Mesothelial cell of epicardium (in vitro differentiated cells): ENCODE measurements at places on chromosomes 1 and 21. TPM values are rescaled to one million over a fixed set of nuclear protein-coding genes. Genes with fewer than 3 reads are reported as not detected.

CELA3B gene
- not detected in 3 replicates for total RNA-seq

SOX13 gene
- total RNA-seq: 58.0 to 61.7 TPM (median 61.7 TPM) in 3 replicates

CD48 gene
- total RNA-seq: 0.31 to 0.57 TPM (median 0.56 TPM) in 3 replicates

CHODL gene
- total RNA-seq: 0.72 to 0.95 TPM (median 0.90 TPM) in 3 replicates

RSBN1 gene
- 23.7 to 27.7 TPM (median 24.7 TPM) in 3 replicates for total RNA-seq

DHCR24 gene
- total RNA-seq: 92.5 to 96.4 TPM (median 92.7 TPM) in 3 replicates

PPM1J gene
- 4.3 to 4.7 TPM (median 4.4 TPM) in 3 replicates for total RNA-seq

ACKR1 gene
- 0.34 to 0.53 TPM (median 0.38 TPM) in 3 replicates for total RNA-seq

RUNX1 gene
- 38.3 to 41.2 TPM (median 38.5 TPM) in 3 replicates for total RNA-seq

TRIM17 gene
- 28.2 to 30.6 TPM (median 28.8 TPM) in 3 replicates for total RNA-seq

VPS45 gene
- 51.3 to 56.5 TPM (median 53.0 TPM) in 3 replicates for total RNA-seq

LDLRAD1 gene
- total RNA-seq: not detected in 3 replicates

OR2G2 gene
- total RNA-seq: not detected in 3 replicates

NRAS gene
- total RNA-seq: 39.8 to 40.0 TPM (median 39.8 TPM) in 3 replicates

CD5L gene
- not detected in 3 replicates for total RNA-seq

KCNE2 gene
- 0.82 to 1.4 TPM (median 0.92 TPM) in 3 replicates for total RNA-seq

ADAM30 gene
- total RNA-seq: 0.07 TPM in 1 of 3 replicates, not detected in the others

TDRKH gene
- 8.2 to 9.9 TPM (median 8.4 TPM) in 3 replicates for total RNA-seq

C1QB gene
- not detected in 3 replicates for total RNA-seq

SSU72 gene
- total RNA-seq: 97.2 to 98.8 TPM (median 97.4 TPM) in 3 replicates

IVL gene
- 0.11 to 0.34 TPM (median 0.27 TPM) in 3 replicates for total RNA-seq

MIXL1 gene
- total RNA-seq: 3.2 to 4.3 TPM (median 3.4 TPM) in 3 replicates
